ENCODE measurements at places on chromosomes 12 and 14. TPM values are rescaled to one million over a fixed set of nuclear protein-coding genes. Genes with fewer than 3 reads are reported as not detected.

Gene SDR9C7
- 5.1 TPM for total RNA-seq

Gene GPD1
- 0.14 TPM for total RNA-seq

Gene CSRP2
- total RNA-seq = 31.9 TPM

Gene TECPR2
- 8.0 TPM for total RNA-seq

Gene DNAH10
- 0.07 TPM for total RNA-seq

Gene KRT80
- total RNA-seq = 7.3 TPM

Gene TROAP
- total RNA-seq = 15.6 TPM

Gene GLS2
- 6.0 TPM for total RNA-seq

Gene PELI2
- total RNA-seq = 0.21 TPM

Gene KERA
- not detected for total RNA-seq

Gene KRT74
- 0.33 TPM for total RNA-seq

Gene TMTC2
- total RNA-seq = 6.0 TPM

Gene TAS2R31
- total RNA-seq = not detected

Gene RAD51AP1
- total RNA-seq = 19.5 TPM

Gene ACTR6
- 15.3 TPM for total RNA-seq

Gene PRKD1
- 0.71 TPM for total RNA-seq

Gene PPM1H
- 0.09 TPM for total RNA-seq

Gene SLC6A12
- total RNA-seq = not detected

Gene FGF23
- not detected for total RNA-seq

Gene SLC7A8
- total RNA-seq = 19.0 TPM

Gene LMO3
- total RNA-seq = 10.9 TPM

Gene RNU4-1
- under 0.01 TPM for total RNA-seq

Gene CHURC1
- total RNA-seq = 70.0 TPM

Gene TEX52
- total RNA-seq = not detected

Gene PKP2
- 18.5 TPM for total RNA-seq

Gene KLRD1
- total RNA-seq = under 0.01 TPM

Gene MYL2
- not detected for total RNA-seq

Gene IFI27
- total RNA-seq = 72.5 TPM

Gene PLEK2
- total RNA-seq = 86.1 TPM

Gene FZD10
- total RNA-seq = 0.92 TPM

Gene AREL1
- 24.8 TPM for total RNA-seq

Gene SIX4
- 14.9 TPM for total RNA-seq

Gene MYF5
- not detected for total RNA-seq

Gene WDHD1
- 12.5 TPM for total RNA-seq

Gene ENDOU
- total RNA-seq = 3.4 TPM

Gene NXPH4
- total RNA-seq = 9.3 TPM

Gene PLEKHD1
- total RNA-seq = not detected
